Omental fat pad (tissue), 4 donors: ENCODE measurements at places on chromosomes 3 and 15. TPM values are rescaled to one million over a fixed set of nuclear protein-coding genes. Genes with fewer than 3 reads are reported as not detected.

Gene PLA2G4F
- total RNA-seq: not detected

Gene CEP19
- 1.4 TPM for total RNA-seq

Gene TTLL13
- total RNA-seq: not detected

Gene CLDN18
- total RNA-seq: not detected

Gene PYGO1
- 8.6 TPM for total RNA-seq

Gene GOLGA6L6
- not detected for total RNA-seq

Gene GPR62
- 0.37 TPM for total RNA-seq

Gene ARGFX
- total RNA-seq: not detected

Gene DUOX2
- total RNA-seq: 0.47 TPM

Gene REC114
- total RNA-seq: not detected

Gene PIF1
- total RNA-seq: not detected

Gene GATM
- 14.7 TPM for total RNA-seq

Gene DAZL
- not detected for total RNA-seq

Gene LRRK1
- total RNA-seq: 35.5 TPM

Gene SLC24A5
- total RNA-seq: not detected

Gene RETNLB
- total RNA-seq: not detected

Gene ANKRD34C
- total RNA-seq: not detected

Gene DNAH12
- total RNA-seq: 0.31 TPM

Gene CPNE9
- not detected for total RNA-seq
